ENCODE measurements at places on chromosomes 1 and 21.
A peak's percentile ranks its signal among the peaks of the same experiment; 100 is the strongest.

GRCh38 chr1:181396171-181396670 lies 87.1 kb upstream of the CACNA1E start:
- peak; percentile 27 for DNase-seq

DNA sequence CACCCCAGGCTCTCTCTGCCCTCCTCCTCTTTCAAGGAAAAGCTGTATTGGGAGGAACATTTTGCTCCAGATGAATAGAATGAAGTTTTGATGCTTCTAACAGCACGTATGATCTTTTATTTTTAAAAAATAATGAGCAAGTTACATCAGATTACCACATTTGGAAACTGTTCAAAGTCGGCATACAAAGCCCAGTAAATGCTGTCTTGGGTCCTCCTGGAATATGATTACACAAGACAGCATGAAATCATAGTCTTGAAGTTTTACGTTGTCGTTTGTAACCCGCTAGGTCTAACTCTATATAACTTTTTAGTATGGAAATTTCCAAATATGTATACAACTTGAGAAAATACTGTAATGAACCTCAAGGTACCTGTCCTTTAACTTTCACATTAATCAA lies 385.6 kb downstream of the HLX start:
- DNase-seq = no peak

GRCh38 chr1:18353528-18353927 lies 127.2 kb upstream of the KLHDC7A start:
- no peak for DNase-seq

GRCh38 chr1:172499636-172500141 lies 33.3 kb upstream of the SUCO start:
- no peak for DNase-seq

DNA sequence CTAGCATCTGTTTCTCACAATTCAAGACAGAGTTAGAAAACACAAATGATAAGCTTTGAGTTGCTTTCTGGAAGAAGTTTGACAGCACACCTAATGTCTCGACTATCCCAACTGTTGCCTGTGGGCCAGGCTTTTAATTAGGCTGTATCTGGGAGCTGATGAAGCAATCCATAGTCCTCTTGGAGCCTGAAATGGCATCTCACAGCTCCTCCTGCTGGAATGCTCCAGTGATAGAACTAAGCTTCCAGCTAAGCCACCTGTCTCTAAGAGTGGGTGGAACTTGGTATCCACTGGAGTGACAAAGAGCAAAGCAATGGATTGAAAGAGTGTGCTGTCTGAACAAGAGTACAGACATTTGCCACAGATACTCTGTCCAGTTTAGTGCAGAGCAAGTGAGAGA lies 605.3 kb upstream of the NR5A2 start:
- DNase-seq = no peak

GRCh38 chr1:110798691-110799256 lies 74.2 kb upstream of the CD53 start:
- no peak for DNase-seq

DNA sequence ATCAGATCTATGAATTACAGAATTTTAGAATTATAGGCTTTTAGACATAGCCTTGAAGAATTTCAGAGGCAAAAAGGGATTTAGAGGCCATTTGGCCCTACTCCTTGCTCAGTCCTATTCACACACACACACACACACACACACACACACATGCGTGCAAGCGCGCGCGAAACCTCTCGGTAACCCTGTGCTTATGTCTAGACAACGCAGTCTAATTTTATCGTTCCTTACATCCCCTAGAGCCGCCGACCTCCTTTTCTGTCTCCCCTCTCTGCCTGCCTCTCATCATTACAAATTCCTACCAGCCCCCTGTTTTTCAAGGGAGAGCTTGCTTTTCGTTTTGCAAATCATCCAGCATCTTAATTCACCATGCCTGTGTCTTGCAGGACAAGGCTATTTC lies 252.1 kb downstream of the FOXD2 start:
- DNase-seq = no peak

GRCh38 chr1:27575840-27576331 lies 28.1 kb downstream of the AHDC1 start:
- DNase-seq = no peak

- DNase-seq = no peak
Observed at GRCh38 chr1:180560200-180560867, 1.6 kb downstream of the OVAAL start.

GRCh38 chr1:208243527-208243966 lies 637 bp downstream of the PLXNA2 start:
- no peak for DNase-seq

GRCh38 chr1:5239911-5240310 lies 585.5 kb downstream of the AJAP1 start:
- no peak for DNase-seq

- no peak for DNase-seq
Observed at GRCh38 chr1:50700214-50700613, 259.9 kb downstream of the FAF1 start.

GRCh38 chr1:118989878-118990378 lies 1.8 kb upstream of the TBX15 start:
- no peak for DNase-seq

DNA sequence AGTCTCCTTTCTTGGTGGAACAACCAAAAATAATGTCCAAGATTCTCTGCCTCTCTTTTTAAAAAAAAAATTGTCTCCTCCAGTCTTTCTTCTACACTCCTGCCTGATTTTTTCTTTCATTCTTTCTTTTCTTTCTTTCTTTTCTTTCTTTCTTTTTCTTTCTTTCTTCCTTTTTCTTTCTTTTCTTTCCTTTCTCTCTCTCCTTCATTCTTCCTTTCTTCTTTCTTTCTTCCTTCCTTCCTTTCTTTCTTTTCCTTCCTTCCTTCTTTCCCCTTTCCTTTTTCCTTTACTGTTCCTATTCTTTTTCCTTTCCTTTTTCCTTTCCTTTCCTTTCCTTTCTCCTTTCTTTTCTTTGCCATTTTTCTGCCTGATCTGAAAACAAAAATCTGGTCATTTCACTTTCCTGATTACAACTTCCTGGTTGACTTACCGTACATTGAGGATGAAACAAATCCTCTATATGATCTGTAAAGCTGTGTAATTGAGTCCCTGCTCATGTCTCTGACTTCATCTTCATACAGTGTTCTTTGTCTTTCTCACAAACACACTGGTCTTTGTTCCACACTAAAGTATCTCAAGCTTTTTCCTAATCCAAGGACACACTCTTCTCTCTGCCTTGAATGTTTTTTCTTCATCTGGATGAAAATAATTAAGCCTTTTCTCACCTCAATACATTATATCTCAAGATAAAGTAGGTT lies 6.1 kb upstream of the KRTAP23-1 start:
- no peak for DNase-seq
